ENCODE measurements at places on chromosomes 12 and 14.

- no peak for DNase-seq
Observed at GRCh38 chr12:107514887-107515445, 170.6 kb upstream of the PWP1 start.

GRCh38 chr14:34211732-34212131, 250.3 kb downstream of the SPTSSA start:
- no peak for DNase-seq

DNA sequence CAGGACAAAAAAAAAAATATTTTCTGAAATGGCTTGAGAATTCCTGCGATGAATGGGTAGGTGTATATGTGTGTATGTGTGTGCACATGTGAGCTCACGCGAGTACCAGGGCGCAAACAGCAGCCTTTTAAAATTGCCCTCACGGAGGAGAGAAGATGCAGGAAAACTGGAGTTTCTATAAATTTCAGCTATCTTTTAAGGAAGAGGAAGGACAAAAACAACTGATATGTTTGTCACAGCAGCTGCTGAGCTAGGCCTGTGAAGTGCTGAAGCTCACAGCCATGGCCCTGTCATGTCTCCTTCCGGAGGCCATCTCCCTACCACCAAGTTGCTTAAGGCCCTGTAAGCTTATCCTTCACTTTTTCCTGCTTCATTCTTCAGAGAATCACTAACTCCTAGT, 40.8 kb downstream of the DUSP16 start:
- no peak for DNase-seq

DNA sequence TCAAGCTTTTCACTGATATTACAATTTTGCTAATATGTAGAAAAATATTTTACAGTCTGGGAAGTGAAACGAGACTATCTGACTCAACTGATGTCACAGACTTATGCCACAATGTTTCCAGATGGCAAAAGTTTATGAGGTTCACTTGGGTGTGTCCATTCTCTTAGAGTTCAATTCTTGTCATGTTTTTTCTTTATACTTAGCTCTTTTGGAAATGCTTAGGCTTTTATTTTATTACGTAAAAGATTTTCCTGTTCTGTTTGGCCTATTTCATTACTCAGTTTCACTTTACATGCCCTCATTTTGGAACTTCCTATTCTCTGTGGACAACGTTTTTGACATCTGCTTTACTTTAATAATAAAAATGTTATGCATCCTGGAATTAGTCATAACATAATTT, 2.1 kb upstream of the PDZRN4 start:
- DNase-seq = no peak

- DNase-seq = no peak
Observed at GRCh38 chr14:82490397-82490796, 956.7 kb upstream of the SEL1L start.

DNA sequence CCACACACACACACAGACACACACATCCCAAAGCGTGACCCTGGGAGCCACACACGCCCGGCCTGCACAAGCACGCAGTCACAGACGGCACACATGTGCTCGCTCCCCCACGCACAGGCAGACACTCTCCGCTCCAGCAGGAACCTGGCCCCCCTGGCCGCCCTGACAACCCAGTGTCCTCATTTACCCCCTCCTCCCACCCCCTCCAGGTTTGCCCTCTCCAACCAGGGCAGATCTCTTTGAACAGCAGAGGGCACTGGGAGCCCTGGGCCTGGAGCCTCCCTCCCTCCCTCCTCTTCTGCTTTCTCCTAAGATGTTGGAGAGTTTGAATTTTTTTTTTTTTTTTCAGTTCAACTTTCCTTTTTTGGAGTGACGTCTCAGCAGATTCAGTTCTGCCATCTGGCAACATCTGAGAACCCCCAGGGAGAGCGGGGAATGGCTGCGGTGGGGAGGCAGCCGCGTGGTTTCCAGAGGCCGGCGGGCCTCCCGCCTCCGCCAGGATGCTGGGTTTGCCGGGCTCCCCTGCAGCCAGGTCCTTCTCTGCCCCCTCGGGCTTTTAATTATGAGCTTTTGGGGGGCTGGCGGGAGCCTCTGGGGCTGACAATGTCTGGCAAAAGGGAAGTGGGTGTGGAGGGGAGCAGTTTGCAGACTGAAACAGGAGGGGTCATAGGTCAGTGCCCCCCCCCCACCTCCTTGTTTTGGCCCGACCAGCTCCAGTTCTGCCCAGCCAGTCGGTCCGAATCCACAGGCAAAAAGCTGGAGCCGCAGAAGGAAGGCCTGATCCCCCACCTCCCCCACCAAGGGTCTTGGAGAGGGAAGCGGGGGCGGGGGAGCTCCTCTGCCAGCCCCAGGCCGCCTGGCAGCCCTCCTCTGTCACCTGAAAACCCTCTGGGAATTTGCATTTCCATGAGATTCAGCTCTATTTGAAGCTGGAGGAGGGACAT, 1.3 kb upstream of the NCOR2 start:
- DNase-seq = peak; percentile 83

GRCh38 chr12:68227356-68227755, 1.7 kb upstream of the IL26 start:
- no peak for DNase-seq

- DNase-seq = peak; percentile 56
Observed at GRCh38 chr12:52180971-52181628, 10.7 kb downstream of the KRT80 start.

- peak; percentile 42 for DNase-seq
Observed at GRCh38 chr12:84772281-84772680, 140.3 kb downstream of the SLC6A15 start.

DNA sequence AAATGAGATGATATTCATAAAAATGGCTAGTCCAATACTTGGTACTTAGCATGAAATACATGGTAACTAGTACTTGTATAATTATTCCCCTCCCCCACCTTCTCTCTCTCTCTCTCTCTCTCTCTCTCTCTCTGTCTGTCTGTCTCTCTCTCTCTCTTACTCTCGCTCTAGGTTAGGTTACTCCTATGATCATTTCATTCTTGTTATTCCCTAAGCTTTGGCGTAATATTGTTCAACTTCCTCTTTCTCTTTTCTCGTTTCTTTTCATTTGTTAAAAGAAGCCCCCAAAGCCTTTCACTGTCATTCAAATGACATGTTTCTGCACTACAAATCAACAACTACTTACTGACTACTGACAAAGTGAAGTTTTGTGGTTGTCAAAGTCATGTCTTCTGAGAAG, 89.8 kb downstream of the GRIP1 start:
- no peak for DNase-seq

- DNase-seq = no peak
Observed at GRCh38 chr12:113950873-113951272, 15.3 kb downstream of the RBM19 start.

DNA sequence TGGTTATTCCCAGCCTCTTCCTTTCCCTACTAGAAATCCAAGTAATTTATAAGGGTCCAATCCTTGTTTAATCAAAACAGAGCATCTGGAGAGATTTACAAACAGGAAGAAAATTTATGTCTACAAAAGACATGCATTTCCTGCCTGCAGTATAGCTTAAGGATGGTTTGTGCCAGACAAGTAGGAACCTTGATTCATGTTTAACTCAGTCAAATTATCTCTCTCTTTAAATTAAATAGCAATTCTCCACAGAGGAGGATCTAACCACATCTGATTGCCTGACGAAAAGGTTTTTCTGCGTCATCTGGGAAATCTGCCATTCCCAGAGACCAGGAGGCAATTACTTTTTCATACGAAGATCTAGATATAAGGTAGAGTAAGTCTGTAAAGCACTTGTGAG, 105.2 kb downstream of the ZFC3H1 start:
- peak; percentile 21 for DNase-seq

- no peak for DNase-seq
Observed at GRCh38 chr12:34297126-34297789, 275.0 kb downstream of the ALG10 start.

DNA sequence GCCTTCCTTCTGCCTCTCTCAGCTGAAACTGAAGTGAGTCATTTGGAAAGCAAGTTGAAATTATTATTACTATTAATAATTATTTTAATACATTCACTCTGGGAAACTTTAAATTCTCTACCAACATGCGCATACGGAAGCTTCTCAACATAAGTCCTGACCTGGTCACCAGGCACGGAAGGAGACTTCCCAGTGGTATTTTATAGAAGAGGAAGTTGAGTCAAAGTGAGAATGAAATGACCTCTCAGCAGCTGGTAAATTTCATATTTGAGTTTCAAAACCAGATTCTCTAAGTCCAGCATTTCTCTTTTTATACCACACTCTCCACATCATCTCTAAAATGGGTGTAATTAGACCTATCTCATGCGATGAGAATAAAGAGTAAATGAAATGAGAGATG, 747.4 kb downstream of the VRK1 start:
- DNase-seq = no peak

GRCh38 chr12:121916719-121917118, 1.7 kb upstream of the CFAP251 start:
- no peak for DNase-seq

DNA sequence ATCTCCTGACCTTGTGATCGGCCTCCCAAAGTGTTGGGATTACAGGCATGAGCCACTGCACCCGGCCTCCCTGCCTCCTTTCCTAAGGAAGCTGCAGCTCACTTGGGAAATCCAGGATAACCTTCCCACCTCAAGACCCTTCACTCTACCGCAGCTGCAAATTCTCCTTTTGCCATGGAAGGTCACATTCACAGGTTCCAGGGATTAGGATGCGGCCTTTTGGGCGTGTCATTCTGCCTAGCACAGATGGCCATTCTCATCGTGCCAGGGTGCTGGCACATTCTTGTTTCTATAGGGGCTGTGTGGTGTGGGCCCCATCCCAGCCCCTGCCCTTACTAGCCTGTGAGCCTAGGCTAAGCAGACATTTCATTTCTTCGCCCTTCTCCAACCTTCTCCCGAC, 219.9 kb downstream of the CHST11 start:
- DNase-seq = no peak

- no peak for DNase-seq
Observed at GRCh38 chr12:109765446-109765810, 51.8 kb downstream of the FAM222A start.

DNA sequence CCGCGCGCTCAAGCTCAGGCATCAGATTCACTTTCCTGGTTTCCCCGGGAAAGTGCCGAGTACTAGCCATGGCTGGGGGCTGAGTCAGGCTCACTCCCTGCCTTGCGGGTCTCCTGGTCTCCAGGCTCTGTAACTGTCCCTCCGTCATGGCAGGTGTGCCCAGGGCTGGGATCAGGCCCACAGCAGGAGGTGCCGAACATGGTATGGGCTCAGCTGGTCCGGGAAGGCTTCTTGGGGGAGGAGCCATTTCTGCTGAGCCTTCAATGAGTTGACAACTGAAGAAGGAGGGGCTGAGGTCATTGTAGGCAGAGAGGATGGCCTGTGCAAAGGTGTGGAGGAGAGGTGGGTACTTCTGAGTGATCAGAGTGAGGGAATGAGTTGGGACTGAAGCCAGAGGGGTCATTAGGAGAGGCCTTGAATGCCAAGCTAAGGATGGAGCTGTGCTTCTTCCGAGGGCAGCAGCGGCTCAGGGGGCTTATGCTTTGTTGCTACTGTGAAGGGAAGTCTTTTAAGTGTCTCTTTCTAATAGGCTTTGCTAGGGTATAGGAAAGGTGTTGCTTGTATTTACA, 769 bp downstream of the EXOC3L4 start:
- DNase-seq = no peak

GRCh38 chr14:75820761-75821160, 159.7 kb downstream of the TTLL5 start:
- no peak for DNase-seq

DNA sequence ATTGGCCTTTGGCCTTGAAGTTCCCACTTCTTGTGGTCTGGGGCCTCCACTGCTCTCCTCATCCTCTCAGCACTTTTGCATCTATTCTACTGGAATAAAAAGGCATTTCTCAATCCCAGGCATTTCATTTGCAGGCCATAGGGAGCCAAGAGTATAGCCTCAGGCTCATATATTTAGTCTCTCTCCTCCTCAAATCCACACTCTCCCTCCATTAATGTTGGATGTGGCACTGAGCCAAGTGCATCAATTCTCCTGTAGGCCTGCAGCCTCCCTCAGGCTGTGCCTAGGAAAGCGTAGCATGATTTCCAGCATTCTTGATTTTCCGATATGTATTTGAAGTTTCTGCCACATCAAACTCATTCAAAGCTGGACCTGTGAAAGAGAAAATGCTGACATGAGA, 211.5 kb upstream of the CPNE8 start:
- DNase-seq = no peak

DNA sequence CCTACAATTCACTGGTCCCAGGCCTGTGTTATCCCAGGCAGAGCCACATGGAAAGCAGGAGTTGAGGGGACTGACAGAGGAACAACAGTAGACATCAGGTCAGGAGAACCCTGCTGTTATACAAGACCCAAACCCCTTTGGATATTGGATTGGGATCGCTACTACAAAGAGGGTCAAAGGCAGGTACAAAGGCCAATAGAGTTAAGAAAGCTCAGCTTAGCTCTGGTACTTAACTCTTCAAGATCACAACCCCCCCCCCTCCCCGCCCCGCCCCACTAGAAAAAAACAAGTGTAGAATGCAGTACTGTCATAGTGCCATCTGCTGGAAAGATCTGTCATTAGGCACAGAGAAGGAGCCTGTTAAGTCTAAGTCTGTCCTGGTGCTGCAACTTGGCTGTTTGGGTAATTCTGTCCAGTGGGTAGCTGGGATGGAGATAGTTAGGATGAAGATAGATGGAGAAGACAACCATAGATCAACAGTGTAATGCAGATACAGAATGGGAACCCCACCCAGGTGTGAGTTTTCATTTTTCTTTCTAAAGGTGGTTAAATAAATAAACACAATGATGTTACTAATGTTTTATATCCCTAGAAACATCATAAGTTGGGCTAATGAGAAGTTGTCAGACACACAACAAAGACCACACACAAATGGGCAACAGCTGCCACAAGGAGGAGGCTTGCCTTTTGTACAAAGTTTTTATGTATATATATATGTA, 17.2 kb downstream of the REM2 start:
- peak; percentile 76 for DNase-seq

- DNase-seq = peak; percentile 5
Observed at GRCh38 chr14:59406454-59407245, 58.5 kb downstream of the GPR135 start.

DNA sequence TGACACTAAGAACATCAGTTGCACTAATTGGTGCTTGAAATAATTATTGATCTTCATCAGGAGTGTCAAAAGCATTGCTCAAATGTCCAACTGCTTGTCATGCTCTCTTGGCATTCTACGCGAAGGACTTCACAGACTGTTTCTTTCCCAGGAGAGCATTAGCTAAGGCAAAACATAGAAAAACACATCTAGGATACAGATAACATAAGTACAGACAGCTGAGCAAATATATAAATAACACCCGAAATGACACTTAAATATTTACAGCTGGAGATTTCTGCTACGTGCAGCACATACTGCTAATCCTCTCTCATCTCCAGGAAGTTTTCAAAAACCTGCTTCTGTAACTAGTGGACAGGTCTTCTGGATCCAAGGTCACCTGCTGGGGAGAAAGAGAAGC, 120.0 kb upstream of the PRMT8 start:
- DNase-seq = no peak

GRCh38 chr12:2168808-2169207, 116.0 kb downstream of the CACNA1C start:
- DNase-seq = peak; percentile 7

GRCh38 chr12:53887881-53888280, 50.8 kb upstream of the HOXC13 start:
- no peak for DNase-seq

DNA sequence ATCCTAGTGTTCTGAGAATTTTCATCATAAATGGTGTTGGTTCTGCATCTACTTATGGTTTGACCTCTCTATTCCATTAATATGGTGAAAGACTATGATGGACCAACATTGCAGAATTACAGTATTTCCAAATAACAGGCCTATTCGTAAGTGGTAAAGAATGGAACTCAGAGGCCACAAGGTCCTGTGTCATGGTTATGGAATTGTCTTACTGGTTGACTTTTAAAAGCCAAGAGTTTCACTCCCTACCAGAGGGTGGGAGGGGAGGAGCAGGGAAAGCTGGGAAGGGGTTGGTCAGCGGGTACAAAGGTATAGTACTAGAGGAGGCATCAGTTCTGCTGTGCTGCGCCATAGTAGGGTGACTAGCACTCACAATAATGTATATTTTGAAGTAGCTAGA, 153.4 kb downstream of the TMEM132D start:
- DNase-seq = no peak

Data from EL (cell line).